ENCODE measurements at places on chromosomes 3 and 15. TPM values are rescaled to one million over a fixed set of nuclear protein-coding genes. Genes with fewer than 3 reads are reported as not detected.

GRCh38 chr3:56988458-56989168 is 71.9 kb upstream of the SPATA12 start:
- H3K27me3 ChIP-seq: no peaks in the 10 kb centered on the region
- no peak overlapping the region for H3K4me3 ChIP-seq
- H3K36me3 ChIP-seq: no peaks in the 10 kb centered on the region
- peak overlapping the region; percentile 46 for H3K27ac ChIP-seq
- DNase-seq: peak; percentile 94

Gene CCDC9B
- 1.8 TPM for total RNA-seq

Gene IRAK2
- total RNA-seq: 1.5 TPM

DNA sequence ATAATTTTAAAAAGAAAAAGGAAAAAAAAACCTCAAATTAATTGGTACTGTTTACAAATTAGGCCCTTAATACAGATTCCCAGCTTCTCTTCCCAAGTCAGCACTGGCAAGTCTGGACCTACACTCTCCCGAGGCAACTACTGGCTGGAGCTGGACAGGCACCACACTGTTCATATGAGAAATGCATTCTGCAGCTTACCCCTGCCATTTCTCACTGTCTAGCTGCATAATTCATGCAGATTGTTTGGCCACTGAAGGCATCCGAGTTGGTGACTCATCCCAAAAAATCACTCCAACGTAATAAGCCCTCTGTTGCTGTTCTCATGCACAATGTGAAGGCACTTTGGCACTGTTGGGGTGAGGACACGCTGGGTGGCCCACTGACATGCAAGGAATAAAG is 45.3 kb downstream of the ROPN1B start:
- no peaks in the 10 kb centered on the region for H3K4me1 ChIP-seq
- no peaks in the 10 kb centered on the region for H3K27me3 ChIP-seq
- H3K27ac ChIP-seq: no peak overlapping the region
- H3K4me3 ChIP-seq: no peak overlapping the region
- H3K36me3 ChIP-seq: no peaks in the 10 kb centered on the region

DNA sequence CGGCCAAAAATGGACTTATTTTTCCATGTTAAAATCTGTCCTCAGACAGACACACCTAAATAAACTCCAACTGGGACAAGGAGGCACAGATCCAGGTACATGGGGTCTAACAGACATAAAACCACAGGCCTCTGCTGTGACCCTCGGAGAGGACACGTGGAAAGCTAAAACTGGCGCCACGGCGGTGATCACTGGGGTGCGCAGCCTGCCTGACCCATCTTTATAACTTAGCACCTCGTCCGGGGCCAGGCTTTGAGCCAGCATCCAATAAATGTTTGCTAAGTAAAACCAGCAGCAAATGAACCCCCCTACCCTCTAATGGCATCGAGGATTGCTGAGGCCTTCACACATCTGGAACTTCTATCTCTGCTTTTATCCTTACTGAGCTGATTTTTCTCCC is 15.3 kb downstream of the PCSK6 start:
- no peak for DNase-seq
- H3K27me3 ChIP-seq: no peaks in the 10 kb centered on the region
- H3K4me3 ChIP-seq: no peak overlapping the region
- peaks cover 2% of the 10 kb centered on the region for H3K4me1 ChIP-seq
- H3K36me3 ChIP-seq: no peaks in the 10 kb centered on the region

DNA sequence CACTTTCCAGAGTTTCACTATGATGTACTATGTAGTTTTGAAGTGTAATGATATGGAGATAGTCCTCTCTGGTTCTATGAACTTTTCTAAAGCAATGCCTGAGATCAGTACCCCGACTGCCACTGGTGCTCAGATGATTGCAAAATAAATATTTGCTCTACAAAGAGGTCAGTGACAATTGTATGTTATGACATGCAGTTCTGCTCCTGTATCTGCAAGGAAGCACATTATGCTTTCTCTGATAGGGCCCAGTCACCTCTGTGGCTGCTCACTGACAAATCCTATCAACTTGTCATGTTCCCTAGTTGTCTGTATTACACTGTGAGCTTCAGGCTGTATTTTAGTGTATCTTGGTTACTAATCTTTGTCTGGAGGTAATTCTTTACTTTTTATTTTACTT is 362.6 kb downstream of the ROBO1 start:
- H3K27ac ChIP-seq: no peak overlapping the region
- H3K4me1 ChIP-seq: no peaks in the 10 kb centered on the region
- H3K4me3 ChIP-seq: no peak overlapping the region
- DNase-seq: no peak
- no peaks in the 10 kb centered on the region for H3K36me3 ChIP-seq

Gene GABRA5
- 0.33 TPM for total RNA-seq

GRCh38 chr15:58921267-58921790 is 12.2 kb downstream of the SLTM start:
- no peak overlapping the region for H3K4me3 ChIP-seq
- no peaks in the 10 kb centered on the region for H3K27me3 ChIP-seq
- H3K4me1 ChIP-seq: peaks cover 9% of the 10 kb centered on the region
- no peak for DNase-seq
- H3K27ac ChIP-seq: no peak overlapping the region

Gene STRC
- 0.35 TPM for total RNA-seq

Gene ICE2
- 27.7 TPM for total RNA-seq

Gene C3orf22
- not detected for total RNA-seq

Gene RAB7A
- 182 TPM for total RNA-seq

Gene POTEB
- not detected for total RNA-seq

Gene ZNF619
- total RNA-seq: 8.1 TPM

Gene SLCO2A1
- 6.3 TPM for total RNA-seq

Gene ZNF502
- 10.7 TPM for total RNA-seq

- H3K27me3 ChIP-seq: no peaks in the 10 kb centered on the region
- no peaks in the 10 kb centered on the region for H3K36me3 ChIP-seq
- H3K4me1 ChIP-seq: peaks cover 2% of the 10 kb centered on the region
- no peak overlapping the region for H3K27ac ChIP-seq
- DNase-seq: no peak
Observed at GRCh38 chr3:66303491-66303901, 82.7 kb downstream of the SLC25A26 start.

- H3K4me1 ChIP-seq: no peaks in the 10 kb centered on the region
- H3K27ac ChIP-seq: no peak overlapping the region
- H3K27me3 ChIP-seq: no peaks in the 10 kb centered on the region
- no peaks in the 10 kb centered on the region for H3K36me3 ChIP-seq
- DNase-seq: no peak
Observed at GRCh38 chr3:121508389-121508788, 37.4 kb downstream of the POLQ start.

- DNase-seq: no peak
- H3K27ac ChIP-seq: no peak overlapping the region
- no peaks in the 10 kb centered on the region for H3K36me3 ChIP-seq
Observed at GRCh38 chr3:74447221-74447620, 167.2 kb downstream of the CNTN3 start.

DNA sequence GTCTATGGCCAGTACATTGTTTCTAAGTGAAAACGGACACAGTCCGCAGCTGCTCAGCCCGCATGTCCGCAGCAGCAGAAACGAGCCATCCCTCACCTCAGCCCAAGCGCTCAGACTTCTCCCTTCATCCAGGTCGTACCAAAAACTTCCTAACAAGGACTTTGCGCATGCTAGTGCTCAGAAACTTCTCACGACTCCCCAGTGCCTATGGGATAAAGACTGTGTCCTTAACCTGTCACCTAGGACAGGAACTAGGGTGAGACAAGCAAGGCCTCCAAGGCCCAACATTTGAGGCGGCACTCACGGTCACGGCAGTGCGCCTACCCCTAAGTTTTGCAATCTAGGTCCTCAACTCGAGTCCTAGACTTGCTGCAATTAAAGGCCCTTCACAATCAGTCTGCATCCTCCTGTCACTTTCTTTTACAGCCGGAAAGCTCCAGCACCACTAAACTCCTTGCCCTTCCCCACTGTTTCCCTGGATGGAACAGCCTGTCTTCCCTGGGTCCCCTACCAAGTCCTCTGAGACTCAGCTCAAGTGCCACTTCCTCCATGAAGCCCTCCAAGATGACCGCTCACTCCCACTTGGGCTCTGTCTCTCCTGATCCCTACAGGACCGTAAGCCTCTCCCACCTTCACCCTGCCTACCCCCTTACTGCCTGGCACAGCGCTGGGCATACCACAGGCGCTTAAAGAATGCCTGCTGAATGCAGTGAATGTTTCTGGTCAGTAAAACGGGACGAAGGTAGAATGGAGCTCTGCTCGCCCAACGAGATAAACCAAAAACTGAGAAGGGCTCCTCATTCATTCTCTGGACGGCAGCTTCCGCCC is 1.2 kb downstream of the CLN6 start:
- H3K36me3 ChIP-seq: no peaks in the 10 kb centered on the region
- no peak overlapping the region for H3K27ac ChIP-seq
- no peak for DNase-seq
- peaks cover 9% of the 10 kb centered on the region for H3K4me1 ChIP-seq

GRCh38 chr3:123341871-123342630 is 106.8 kb downstream of the ADCY5 start:
- H3K4me3 ChIP-seq: no peak overlapping the region
- no peaks in the 10 kb centered on the region for H3K36me3 ChIP-seq
- peaks cover 8% of the 10 kb centered on the region for H3K4me1 ChIP-seq
- no peak overlapping the region for H3K27ac ChIP-seq
- DNase-seq: peak; percentile 31

- H3K4me1 ChIP-seq: no peaks in the 10 kb centered on the region
- no peak overlapping the region for H3K4me3 ChIP-seq
- DNase-seq: no peak
- no peaks in the 10 kb centered on the region for H3K36me3 ChIP-seq
Observed at GRCh38 chr3:131804565-131805133, 230.2 kb downstream of the CPNE4 start.

DNA sequence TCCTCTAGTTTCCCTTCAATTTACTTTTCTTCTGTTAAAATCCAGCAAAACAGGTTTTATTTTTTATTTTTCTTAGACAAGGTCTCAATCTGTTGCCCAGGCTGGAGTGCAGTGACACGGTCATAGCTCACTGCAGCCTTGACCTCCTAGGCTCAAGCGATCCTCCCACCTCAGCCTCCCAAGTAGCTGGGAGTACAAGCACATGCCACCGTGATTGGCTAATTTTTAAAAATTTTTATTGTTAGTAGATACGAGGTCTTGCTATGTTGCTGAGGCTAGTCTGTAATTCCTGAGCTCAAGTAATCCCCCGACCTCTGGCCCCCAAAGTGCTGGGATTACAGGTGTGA is 41.6 kb downstream of the ILDR1 start:
- no peak overlapping the region for H3K4me3 ChIP-seq
- no peak for DNase-seq
- no peaks in the 10 kb centered on the region for H3K27me3 ChIP-seq
- no peak overlapping the region for H3K27ac ChIP-seq

- no peaks in the 10 kb centered on the region for H3K36me3 ChIP-seq
- peaks cover 11% of the 10 kb centered on the region for H3K4me1 ChIP-seq
- no peaks in the 10 kb centered on the region for H3K27me3 ChIP-seq
- no peak overlapping the region for H3K27ac ChIP-seq
Observed at GRCh38 chr15:56927816-56928215, 9.4 kb downstream of the TCF12 start.

GRCh38 chr3:185797993-185798830 is 26.6 kb downstream of the IGF2BP2 start:
- no peak overlapping the region for H3K4me3 ChIP-seq
- DNase-seq: no peak
- no peaks in the 10 kb centered on the region for H3K36me3 ChIP-seq
- no peak overlapping the region for H3K27ac ChIP-seq
- no peaks in the 10 kb centered on the region for H3K27me3 ChIP-seq

DNA sequence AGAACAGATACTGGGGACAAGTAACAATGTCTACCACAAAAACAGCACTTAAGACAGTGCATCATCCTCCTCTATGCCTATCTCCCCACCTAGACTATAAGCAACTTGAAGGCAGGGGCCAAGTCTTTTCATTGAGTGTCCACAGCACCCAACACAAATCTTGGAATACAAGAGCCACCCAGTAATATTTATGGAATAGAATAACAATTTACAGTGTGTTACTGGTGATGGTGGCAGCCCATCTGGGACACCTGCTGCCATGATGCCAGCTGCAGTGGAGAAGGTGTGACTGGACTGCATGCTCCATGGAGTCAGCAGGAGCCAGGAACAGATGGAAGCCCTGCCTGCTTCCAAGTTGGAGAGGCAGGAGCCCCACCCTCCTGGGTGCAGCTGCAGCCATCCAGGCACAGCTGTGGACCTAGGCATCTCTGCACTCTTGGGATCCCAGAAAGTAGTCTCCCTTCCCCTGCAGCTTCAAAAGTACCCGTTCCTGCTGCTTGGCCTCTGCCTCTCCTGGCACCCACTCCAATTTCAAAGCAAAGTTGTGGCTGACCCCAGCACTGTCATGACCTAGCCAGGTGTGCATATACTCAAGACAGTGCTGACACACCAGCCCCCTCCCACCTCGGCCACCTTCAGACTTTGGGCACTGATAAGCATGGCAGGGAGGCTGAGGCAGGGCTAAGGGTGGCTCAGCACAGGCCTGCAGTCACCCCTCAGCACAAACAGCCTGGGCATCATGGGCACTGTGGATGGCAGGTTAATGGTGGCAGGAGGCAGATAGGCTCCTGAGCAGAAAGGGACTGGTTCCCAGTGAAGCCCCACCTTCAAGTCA is 94.5 kb downstream of the TPRA1 start:
- no peak overlapping the region for H3K27ac ChIP-seq
- no peaks in the 10 kb centered on the region for H3K4me1 ChIP-seq
- H3K36me3 ChIP-seq: no peaks in the 10 kb centered on the region
- DNase-seq: no peak

- no peaks in the 10 kb centered on the region for H3K36me3 ChIP-seq
- H3K27ac ChIP-seq: no peak overlapping the region
- H3K4me3 ChIP-seq: no peak overlapping the region
- DNase-seq: no peak
- H3K27me3 ChIP-seq: no peaks in the 10 kb centered on the region
Observed at GRCh38 chr3:172166890-172167289, 127.5 kb downstream of the FNDC3B start.

- no peaks in the 10 kb centered on the region for H3K36me3 ChIP-seq
- DNase-seq: no peak
- peak overlapping the region; percentile 55 for H3K27ac ChIP-seq
- no peak overlapping the region for H3K4me3 ChIP-seq
- H3K4me1 ChIP-seq: peaks cover 16% of the 10 kb centered on the region
Observed at GRCh38 chr3:16400106-16400931, 113.2 kb downstream of the RFTN1 start.

DNA sequence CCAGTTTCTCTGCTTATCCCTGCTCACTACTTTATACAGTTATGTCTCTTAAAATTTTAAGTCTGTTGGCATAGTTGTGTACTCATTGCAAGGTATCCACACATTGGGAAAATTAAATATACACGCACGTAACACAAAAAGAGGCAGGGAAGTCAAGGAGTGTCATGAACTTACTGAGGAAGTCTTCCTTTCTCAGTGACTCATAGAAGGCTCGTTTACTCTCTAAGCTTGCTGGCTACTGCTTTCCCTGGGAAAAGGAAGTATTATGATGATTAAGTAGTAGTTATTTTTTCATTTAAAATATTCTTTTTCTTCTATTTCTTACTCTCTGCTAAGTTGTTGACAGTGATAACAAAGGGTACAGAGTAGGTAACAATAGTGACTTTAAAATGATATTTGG is 287.3 kb downstream of the UBE2E2 start:
- H3K4me1 ChIP-seq: peaks cover 1% of the 10 kb centered on the region
- H3K27ac ChIP-seq: no peak overlapping the region
- H3K27me3 ChIP-seq: no peaks in the 10 kb centered on the region
- H3K36me3 ChIP-seq: no peaks in the 10 kb centered on the region
